ENCODE measurements at places on chromosomes 3 and 15.

DNA sequence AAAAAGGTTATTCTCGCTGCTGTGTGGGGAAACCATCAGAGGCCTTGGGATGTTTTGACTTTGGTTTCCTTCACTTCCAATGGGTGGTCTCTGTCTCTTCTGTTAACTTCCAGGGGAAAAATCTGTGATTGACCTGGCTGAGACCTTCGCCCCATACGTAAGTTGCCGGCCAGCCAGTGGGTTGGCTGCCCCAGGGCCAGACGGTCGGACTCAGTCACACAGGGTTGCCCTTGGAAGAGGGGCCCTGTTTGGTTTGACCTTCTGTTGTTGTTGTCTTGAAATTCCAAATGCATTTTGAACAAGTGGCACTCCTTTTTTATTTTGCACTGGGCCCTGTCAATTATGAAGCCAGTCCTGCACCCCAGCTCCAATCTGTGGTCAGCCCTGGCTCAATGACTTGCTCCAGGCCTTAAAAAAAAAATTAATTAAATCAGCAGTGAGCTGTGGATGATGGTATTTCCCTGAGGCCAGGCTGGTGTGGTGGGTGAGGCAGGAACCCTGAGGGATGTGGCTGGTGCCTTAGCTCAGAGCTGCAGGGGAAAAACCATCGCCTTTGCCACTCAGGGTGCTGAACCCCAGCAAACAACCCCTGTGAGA is 4.5 kb downstream of the FAM107A start:
- DNase-seq = no peak

DNA sequence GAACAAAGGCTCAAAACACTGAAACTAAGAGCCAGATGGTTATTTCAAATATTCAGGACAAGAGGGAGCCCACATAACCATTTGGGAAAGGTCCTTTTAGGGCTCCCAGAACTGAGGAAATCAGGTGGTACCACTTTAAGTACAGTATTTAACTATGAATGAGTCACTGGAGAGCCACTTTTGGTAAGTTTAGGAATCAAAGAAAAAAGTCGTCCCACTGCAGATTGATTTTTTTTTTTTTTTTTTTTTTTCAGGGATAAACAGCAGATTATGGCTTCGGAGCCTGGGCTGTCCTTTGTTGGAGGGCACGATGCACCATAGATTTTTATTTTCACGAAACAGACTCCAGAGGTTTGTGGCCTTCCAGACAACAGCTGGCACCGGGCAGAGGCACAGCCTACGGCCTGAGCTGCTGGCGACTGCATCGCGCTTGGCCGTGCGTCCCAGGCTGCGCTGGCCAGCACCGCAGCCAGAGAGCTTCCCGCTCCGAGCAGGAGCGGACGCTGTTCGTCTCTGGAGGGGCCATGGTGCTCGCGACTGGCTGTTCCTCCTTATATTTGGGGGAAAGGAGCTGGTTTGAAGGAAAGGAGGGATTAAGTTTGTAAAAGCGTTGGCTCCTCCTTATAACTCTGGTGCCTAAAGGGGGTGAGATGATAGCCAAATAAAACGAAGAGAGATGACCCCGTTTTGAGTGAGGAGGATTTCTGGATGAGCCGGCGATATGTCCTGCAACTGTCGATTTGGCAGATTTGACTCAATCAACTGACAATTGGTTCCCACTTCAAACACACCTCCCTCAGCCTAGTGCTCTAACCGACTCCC is 152.9 kb upstream of the GOLIM4 start:
- peak; percentile 25 for DNase-seq

GRCh38 chr3:121431726-121432517 is 113.9 kb downstream of the POLQ start:
- DNase-seq = no peak

DNA sequence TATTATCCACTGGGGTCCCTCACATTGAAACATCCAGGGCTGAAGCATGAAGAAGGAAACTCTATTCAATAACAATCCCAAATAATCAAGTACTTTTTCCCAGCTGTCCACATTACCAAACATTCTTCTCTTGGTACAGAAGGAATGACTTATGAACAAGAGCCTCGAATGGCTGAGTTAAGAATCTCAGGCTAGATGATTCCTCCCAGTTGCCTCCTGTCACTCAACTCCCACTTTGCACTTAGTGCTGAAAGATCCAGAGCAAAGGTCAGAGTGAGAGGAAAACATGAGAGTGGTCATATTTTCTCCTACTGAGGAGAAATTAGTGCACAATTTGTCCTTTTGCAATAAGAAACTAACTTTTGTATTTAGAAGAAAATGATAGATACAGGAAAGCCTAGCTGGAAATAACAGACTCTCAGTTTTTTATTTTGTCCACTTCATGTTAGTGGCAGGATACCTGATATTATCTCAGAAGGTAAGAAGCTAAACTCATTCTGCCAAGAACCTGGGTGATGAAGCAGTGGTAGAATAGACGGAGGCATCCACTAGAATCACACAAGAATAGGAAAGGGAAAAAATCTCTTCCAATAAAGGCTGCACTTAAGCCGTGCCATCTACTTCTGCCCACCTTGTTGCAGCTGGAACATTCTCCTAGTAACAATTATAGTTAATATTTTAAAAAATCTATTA is 46.2 kb downstream of the GADL1 start:
- no peak for DNase-seq

DNA sequence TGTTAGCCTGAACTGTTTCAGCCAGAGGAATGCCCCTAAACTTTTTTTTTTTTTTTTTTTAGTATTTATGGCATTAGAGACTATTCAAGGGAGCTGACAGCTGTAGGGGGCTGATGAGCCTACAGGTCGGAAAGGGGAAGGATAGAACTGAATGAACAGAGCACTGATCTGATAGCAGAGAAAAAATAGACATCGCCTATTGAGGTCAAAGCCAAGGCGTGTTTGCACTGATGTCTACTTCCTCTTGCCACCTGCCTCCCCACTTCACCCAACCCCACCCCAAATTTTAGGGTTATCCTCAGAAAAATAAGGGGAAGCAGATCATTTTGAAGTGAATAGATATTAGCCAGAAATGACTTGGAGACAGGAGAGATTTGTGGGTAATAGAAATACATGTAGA is 3.0 kb upstream of the ZMAT3 start:
- DNase-seq = no peak

GRCh38 chr15:55990516-55990915 is 2.9 kb downstream of the NEDD4 start:
- DNase-seq = no peak

GRCh38 chr3:59990915-59991314 is 941.1 kb upstream of the CFAP20DC start:
- no peak for DNase-seq

GRCh38 chr3:35724106-35724505 is 84.8 kb downstream of the ARPP21 start:
- DNase-seq = no peak

DNA sequence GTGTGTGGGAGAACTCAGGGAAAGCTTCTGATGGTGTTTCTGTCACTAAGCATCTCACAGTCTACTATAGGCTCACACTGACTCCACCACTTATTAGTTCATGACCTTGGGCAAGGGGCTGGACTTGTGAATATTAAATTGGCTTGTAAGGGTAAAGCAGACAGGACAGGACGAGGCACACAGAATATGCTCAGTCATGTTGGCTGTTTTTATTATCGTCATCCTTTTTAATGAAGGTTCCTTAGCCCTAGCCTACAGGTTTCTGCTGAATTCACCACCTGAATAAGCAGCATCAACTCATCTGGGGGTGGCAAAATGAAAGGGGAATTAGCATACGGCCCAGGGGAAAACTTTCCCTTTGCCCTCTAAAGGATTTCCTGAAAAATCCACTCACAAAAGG is 39.6 kb upstream of the LIPC start:
- no peak for DNase-seq

DNA sequence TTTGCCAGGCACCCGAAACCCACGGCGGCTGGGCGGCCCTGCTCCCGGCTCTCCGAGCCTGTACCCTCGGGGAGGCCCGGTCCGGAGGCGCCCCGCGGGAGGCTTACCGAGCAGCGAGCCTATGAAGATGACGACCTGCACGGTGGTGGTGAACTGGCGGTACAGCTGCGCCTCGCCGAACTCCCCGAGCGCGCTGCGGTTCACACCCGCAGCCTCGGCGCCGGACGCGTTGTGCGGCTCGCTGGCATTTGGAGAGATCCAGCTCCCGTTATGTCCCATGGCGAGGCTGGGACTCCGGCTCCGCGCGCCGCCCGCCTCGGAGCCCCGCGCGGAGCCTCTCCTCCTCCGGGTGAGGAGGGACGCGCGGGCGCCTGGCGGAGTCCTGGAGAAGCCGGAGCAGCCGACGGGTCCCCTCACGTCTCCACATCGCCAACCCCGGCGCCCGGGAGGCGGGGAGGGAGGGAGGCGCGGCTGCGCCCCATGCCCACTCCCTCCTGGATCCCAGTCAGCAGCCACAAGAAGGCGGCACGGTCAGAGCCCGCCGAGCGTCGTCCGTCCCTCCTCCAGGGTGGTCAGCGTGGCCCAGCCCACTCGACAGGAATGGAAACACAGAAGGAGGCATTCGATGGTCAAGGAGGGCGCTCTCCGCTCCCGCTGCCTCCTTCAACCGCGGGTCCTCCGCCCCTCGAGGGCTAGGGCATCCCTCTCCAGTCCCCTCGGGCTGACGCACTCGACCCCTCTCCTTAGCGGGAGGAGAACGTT is at the start of gene GPR176:
GPR176 (minus strand) TSS at position 519 of the 762 bp plus-strand sequence; CDS start at position 279, 240 bp downstream.
- DNase-seq = peak; percentile 21

DNA sequence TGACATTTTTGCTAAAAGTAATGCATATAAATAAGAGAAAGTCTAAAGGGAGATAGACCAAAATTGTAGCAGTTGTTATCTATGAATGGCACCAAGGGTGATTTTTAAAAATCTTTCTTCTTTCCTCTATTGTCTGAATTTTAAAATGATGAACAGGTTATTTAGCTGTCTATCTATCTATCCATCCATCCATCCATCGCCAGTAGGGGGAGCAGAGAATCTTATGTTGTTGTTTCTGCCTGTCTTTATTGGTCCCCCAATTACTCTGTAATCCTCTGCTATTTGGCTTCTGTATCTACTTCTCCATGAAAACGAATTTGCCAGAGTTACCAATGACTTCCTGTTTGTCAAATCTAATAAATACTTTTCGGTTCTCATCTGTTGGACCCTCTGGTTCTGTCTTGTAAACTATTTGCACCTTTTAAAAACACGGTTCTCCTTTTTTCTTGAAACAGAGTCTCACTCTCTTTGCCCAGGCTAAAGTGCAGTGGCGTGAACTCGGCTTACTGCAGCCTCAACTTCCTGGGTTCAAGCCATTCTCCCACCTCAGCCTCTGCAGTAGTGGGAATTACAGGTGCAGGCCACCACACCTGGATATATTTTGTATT is 86.0 kb downstream of the ECT2 start:
- peak; percentile 74 for DNase-seq

DNA sequence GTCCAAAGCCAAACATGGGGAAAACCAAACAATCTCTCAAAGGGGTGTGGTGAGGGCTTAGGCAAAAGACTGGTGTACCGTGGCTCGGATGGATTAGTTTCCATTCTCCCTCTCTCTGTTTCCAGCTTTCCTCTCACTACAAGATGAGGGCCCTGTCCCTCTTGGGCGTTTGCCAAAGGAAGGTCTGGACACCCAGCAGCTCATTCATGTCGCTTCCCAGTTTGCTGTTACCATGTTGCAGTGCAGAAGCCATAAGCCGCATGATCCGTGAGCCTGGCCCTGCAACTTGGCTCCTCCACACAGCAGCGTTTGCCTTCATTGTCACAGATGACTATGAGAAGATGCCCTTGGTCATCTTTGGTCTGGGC is 92.2 kb downstream of the APBA2 start:
- DNase-seq = no peak

- DNase-seq = no peak
These were observed 34.5 kb upstream of the BNC1 start for GRCh38 chr15:83318861-83319415.

DNA sequence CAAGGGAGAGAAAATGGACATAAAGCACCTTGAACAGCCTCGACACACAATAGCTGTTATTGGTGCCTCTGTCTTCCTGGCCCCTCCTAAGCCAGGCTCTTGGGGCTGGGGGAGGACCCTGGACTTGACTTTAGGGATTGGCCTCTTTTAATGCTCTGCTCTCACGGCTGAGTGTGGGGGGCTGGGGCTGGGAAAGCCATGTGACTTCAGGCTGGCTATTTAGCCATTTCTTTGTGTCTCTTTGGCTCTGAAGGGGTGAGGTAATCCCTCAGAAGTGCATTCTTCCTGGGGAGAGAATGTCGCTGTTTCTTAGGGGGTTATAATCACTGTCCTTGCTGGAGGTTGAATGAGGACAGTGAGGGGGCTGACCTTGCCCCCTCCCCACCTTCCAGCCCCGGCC is 26.2 kb downstream of the MAGEF1 start:
- DNase-seq = no peak

DNA sequence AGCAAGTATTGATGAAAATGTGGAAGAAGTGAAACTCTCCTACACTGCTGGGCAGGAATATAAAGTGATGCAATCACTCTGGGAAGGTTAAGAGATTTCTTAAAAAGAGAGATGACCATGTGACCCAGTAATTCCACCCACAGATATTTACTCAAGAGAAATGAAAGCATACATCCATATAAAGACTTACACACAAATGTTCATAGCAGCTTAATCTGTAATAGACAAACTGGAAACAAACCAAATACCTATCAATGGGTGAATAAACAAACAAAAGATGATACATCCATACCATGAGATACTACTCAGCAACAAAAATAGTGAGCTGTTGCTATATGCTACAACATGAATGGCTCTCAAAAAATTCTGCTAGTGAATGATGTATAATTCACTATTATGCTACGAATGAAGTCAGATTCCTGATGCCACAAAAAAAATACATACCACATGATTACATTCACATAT is 463.3 kb downstream of the MAGI1 start:
- DNase-seq = no peak

DNA sequence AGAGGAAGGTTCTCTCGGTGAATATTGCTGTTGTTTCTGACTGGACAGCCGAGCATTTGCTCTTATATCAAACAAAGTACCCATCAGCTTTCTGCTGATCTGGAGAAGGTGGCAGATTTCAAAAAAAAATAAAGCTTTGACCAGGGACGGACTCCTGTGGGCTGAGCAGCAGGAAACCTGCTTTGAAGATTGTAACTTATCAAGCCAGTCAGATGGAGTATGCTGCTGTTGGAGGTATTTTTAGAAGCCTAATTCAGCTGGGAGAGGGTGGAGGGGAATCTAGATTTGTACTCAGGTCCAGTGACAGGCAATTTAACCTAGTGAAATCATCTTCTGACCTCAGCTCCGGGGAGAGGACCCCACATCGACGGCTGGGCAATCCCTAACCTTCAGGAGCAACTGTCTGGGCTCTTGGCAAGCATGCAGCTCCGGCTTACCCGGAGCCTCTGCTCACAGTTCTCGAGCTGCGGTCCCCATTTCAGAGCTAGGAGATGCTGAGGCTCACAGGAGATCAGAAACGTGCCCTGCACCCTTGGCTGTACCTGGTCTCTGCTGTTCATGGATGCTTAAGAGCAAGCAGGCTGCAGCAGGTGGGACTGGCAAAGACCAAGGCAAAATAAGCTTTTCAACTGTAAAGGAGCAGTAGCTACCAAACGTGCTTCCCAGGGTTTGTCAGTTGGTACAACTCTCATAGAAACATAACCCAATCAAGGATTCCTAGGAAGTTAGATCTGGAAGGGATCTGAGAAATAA is 89.3 kb upstream of the ST8SIA2 start:
- no peak for DNase-seq

GRCh38 chr15:64897345-64897985 is 14.2 kb upstream of the ANKDD1A start:
- no peak for DNase-seq
